ENCODE measurements at places on chromosomes 3 and 15. TPM values are rescaled to one million over a fixed set of nuclear protein-coding genes. Genes with fewer than 3 reads are reported as not detected.

Gene ADAMTSL3
- not detected for total RNA-seq

Gene CYP19A1
- total RNA-seq, result 0.52 TPM

Gene NIT2
- total RNA-seq, result 26.1 TPM

Gene LRRC2
- 2.4 TPM for total RNA-seq

Gene CSNK1G1
- 27.6 TPM for total RNA-seq

Gene ADAMTS7
- total RNA-seq, result not detected

Gene CDHR4
- total RNA-seq, result 0.32 TPM

DNA sequence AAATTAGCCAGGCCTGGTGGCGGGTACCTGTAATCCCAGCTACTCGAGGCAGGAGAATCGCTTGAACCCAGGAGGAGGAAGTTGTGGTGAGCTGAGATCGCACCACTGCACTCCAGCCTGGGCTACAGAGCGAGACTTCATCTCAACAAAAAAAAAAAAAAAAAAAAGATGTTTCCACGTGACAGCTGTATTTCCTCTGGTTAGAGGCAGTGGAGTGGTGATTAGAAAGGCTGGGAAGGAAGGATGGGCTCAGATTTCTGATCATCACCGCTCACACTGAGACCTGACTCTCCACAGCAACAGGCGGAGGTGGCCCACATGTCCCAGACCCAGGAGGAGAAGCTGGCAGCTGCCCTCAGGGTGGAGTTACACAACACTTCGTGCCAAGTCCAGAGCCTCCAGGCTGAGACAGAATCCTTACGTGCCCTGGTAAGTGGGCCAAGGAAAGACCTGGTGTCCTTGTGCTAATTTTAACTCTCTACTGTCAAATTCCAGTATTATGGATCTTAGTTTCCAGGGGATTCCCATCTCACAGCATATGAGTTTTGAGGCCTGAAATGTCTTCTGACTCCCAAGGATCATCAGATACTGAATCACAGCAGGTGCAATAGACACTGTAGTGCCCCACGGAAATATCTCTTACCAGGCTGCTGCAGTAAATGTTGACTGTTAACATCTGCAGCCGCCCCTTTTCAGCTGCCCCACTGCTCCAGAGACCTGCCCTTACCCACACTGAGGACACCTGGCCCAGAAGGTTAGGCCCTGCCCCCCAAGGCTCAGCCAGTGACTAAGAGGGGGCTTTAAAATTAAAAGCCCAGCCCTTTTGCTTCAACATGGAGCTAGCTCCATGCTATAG, 66.9 kb downstream of the BFSP2 start:
- DNase-seq, result peak; percentile 50
- no peak overlapping the region for H3K4me3 ChIP-seq
- no peaks in the 10 kb centered on the region for H3K27me3 ChIP-seq
- no peak overlapping the region for H3K27ac ChIP-seq
- H3K4me1 ChIP-seq, result peaks cover 9% of the 10 kb centered on the region

DNA sequence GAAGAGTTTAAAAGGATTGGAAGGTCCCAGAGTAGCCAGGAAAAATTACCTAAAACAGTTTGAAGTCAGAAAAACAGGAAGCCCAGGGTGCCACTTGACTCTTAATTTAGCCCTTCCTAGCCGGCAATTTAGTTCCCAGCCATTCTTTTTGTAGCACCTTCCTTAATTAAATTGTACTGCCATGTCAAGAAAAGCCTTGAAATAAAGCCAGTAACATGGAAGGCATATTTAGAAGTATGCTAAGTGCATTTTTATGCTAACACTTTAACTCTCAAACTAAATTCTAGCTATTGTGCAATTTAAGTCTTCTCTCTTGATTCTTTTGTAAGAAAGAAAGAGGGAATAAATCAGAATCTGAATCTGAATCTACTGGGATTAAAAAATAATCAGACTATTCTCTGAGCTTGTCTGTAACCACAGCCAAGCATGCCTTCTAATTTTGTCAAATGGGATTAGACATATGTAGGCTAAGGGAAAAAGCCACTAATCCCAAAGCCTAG, 43.2 kb downstream of the MAP3K13 start:
- no peak overlapping the region for H3K4me3 ChIP-seq
- H3K27ac ChIP-seq, result no peak overlapping the region

GRCh38 chr3:21447476-21448151, 303.4 kb downstream of the ZNF385D start:
- no peak overlapping the region for H3K4me3 ChIP-seq
- H3K36me3 ChIP-seq, result no peaks in the 10 kb centered on the region
- DNase-seq, result no peak
- no peaks in the 10 kb centered on the region for H3K27me3 ChIP-seq

GRCh38 chr15:42846647-42847046, 73.9 kb downstream of the TTBK2 start:
- H3K27me3 ChIP-seq, result no peaks in the 10 kb centered on the region
- H3K27ac ChIP-seq, result no peak overlapping the region
- H3K4me3 ChIP-seq, result no peak overlapping the region
- H3K4me1 ChIP-seq, result no peaks in the 10 kb centered on the region
- no peak for DNase-seq

DNA sequence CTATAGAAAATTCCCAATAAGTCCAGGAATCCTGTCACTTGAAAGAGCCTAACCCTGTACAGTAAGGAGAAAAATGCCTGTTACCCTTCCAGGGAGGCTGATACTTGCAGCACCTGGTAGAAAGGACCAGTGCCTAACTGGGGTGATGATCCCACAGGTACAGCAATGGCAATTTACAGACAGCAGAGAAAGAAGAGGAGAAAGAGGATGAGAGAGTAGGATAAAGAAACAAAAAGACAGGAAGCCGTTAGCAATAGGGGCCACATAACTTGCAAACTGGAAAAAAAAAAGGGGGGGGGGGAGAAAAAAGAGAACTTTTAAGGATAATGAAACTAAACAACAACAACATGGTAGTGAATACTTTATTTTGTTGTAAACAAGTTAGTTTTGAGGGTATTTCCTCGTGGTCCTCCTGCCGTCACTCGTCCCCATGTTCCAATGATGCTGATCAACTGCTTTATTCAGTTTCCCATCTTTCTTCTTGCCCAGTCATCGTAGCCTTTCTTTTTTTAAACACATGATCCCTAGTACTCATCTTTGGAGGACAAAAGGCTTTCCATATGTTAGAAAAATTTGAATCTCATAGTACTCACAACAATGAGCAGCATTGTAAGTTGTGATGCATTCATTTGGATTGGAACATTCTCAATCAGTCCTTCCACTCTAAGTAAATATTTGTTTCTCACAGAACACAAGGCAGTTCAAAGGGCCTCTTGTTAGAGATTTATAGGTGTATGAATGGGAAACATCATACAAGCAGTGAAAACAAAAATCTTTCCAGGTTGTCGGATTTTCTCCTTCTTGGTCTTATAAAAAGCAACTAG, 8.6 kb downstream of the TM4SF1 start:
- H3K4me1 ChIP-seq, result no peaks in the 10 kb centered on the region
- DNase-seq, result no peak
- H3K27me3 ChIP-seq, result no peaks in the 10 kb centered on the region
- H3K36me3 ChIP-seq, result no peaks in the 10 kb centered on the region

DNA sequence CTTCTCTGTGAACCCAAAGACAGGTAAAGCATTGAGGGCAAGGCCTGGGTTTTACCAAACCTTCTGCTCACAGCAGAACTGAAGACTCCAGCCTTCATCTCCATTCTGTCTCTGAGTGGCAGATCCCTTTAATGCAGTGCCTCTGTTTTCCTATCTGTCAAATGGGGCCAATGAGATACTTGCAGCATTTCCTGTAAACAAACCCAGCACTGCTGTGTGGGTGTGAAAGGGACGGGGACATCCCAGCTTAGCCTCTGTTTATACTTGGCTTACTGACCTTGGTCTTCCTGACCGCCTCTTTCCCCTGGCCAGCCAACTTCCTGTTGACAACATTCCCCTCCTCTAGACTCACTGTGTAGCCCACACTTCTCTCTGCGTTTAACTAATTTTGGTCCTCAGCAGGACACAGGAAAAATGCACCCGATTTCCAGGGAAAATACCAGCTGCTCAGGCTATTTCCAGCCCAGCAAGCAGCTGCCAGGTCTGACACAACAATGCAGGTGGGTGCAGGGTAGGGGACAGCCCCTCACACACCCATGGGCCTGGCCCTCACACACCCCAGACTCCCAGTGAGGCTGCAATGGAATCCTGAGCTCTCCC, 105.9 kb upstream of the HERC1 start:
- no peaks in the 10 kb centered on the region for H3K27me3 ChIP-seq
- no peaks in the 10 kb centered on the region for H3K36me3 ChIP-seq
- H3K4me3 ChIP-seq, result no peak overlapping the region
- DNase-seq, result no peak

- H3K27ac ChIP-seq, result no peak overlapping the region
- H3K4me3 ChIP-seq, result no peak overlapping the region
- peaks cover 11% of the 10 kb centered on the region for H3K27me3 ChIP-seq
- no peak for DNase-seq
- no peaks in the 10 kb centered on the region for H3K4me1 ChIP-seq
- no peaks in the 10 kb centered on the region for H3K36me3 ChIP-seq
These were observed 108.1 kb upstream of the THBS1 start for GRCh38 chr15:39472621-39473297.

GRCh38 chr3:107250221-107250620, 127.0 kb upstream of the CCDC54 start:
- H3K4me1 ChIP-seq, result no peaks in the 10 kb centered on the region
- no peak overlapping the region for H3K27ac ChIP-seq
- no peaks in the 10 kb centered on the region for H3K36me3 ChIP-seq
- no peaks in the 10 kb centered on the region for H3K27me3 ChIP-seq
- H3K4me3 ChIP-seq, result no peak overlapping the region

Measured in CD4-positive, CD25-positive, alpha-beta regulatory T cell (primary cell).